Right lung (tissue), 10 donors: ENCODE measurements at places on chromosomes 3 and 15.

- DNase-seq, result no peak
Observed at GRCh38 chr15:36484038-36484778, 95.2 kb upstream of the CDIN1 start.

- DNase-seq, result no peak
Observed at GRCh38 chr3:2094941-2095340, 3.7 kb upstream of the CNTN4 start.

DNA sequence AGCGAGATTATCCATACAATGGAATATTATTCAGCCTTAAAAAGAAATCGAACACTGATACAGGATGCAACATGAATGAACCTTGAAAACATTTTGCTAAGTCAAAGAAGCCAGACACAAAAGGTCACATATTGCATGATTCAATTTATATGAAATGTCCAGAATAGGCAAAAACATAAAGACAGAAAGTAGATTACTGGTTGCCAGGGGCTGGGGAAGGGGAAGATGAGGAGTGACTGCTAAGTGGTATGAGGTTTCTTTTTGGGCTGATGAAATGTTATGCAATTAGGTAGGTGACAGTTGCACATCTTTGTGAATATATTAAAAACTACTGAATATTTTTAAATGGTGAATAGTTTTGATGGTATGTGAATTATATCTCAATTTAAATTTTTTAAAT, 38.3 kb downstream of the LRRFIP2 start:
- no peak for DNase-seq

DNA sequence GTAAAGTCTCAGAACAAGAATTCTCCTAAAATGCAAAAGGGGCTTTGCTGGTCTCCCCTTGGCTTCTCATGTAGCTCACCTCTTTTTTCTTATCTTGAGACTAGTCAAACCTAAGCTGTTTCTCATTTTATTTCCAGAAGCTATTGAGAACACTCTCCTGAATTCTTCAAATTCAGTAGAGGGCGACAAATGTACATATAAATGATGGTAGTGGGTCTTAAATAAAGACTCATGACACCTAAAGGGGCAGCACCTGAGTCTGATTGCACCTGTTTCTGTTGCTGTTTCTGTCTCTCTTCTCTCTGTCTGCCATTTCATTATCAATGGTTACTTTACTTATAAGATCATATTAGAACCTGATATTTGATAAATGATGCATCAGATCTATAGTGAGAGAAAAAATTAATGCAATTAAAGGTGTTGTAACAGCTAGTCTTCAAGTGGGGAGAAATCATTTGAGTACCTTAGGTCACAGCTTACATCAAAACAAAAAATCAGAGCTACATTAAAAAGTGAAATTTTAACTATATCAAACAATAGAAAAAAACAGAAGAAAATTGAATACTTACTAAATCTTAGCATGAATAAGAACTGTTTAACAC, 7.0 kb downstream of the ADIPOQ start:
- no peak for DNase-seq

DNA sequence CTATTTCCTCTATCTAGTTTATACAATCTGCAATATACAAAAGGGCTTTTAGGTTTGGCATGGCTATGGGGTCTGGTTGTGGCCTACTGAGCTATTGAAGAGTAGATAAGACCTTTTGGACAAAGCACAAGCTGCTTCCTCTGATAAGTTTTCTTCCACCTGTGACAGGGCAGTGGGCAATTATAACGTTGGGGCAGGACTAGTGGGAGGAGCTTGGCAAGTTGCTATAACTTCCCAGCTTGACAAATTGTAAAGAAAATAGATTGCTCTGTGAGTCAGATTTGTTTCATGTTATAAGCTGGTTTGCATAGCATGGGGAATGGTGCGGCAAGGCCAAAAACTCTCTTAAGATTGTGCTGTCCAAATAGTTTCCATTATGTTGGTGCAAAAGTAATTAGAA, 64.9 kb downstream of the SLC7A14 start:
- DNase-seq, result no peak

DNA sequence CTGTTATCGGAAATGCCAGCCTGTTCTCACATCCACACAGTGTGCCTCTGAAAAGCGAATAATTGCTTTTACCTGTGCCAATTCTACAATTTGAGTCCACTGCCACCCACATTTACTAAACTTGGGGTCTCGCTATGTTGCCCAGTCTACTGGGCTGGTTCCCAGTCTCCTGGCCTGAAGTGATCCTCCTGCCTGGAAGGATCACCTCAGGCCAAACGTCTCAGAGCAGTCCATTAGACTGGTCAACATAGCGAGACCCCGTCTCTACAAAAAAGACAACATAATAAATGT, 827 bp upstream of the INO80 start:
- DNase-seq, result no peak

DNA sequence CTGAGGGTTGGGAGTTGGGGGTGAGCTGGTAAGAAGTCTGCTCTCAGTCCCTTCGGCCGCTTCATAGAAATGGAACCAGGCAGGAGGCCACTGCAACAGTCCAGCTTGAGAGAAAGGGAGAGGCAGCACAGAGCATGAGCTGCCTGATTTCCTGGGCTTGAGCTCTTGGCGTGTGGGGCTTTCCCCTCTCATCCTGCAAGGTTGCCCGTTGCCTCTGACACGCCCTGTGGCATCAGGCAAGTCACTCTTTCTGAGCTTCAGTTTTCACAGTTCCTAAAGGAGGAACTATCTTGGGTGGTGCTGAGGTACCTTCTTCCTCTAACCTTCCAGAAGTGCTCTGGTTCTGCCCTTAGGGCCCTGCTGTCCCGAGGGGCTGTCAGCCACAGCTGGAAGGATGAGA, 4.9 kb downstream of the MESP2 start:
- DNase-seq, result no peak

- DNase-seq, result no peak
Observed at GRCh38 chr3:32897001-32897601, 54.3 kb upstream of the CCR4 start.

DNA sequence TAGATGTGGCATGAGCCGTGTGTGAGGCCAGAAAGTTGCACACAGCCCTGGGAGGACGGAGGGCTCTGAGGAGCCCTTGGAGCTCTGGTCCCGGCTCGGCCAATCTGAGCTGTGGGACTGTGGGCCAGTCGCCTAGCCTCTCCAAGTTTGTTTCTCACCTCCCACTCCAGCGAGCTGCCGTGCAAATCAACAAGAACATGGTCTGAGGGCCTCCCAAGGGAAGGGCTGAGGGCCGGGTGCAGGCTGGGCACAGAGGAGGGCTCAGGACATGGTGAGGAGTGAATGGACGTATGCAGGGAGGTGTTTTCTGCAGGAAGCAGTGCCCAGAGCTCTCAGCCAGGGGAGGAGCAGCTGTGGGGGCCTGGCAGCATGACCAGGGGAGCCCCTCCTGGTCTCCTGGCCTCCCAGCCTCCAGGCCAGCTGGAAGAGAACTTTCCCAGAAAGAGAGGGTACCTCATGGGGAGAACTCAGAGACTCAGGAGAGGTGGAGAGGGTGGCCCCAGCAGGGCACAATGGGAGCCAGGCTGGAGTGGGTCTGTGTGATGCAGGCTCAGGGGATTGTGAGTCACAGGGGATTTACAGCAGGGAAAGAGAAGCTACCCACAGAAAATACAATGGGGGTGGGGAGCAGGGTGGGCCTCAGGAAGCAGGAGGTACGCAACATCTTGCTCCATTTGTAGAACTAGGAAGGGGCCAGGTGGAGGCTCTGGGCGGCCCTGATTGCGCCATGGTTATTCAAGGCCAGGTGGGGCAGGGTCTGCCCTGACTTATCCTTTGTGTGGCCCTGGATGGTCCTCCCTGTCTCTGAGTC, 24.8 kb downstream of the PSTPIP1 start:
- no peak for DNase-seq

DNA sequence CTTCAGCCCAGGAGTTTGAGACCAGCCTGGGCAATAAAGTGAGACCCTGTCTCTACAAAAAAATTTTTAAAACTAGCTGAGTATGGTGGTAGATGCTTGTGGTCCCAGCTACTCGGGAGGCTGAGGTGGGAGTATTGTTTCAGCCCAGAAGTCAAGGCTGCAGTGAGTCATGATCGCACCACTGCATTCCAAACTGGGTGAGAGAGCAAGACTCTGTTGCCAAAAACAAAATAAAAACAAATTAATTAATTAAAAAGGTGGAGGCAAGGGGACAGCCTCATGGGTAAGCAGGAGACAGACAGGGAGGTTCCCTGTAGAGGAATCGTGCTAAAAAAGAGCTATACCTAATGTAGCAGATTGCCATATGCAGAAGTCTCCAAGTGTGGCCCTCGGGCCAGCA, 12.6 kb downstream of the HAPLN3 start:
- no peak for DNase-seq

- DNase-seq, result no peak
Observed at GRCh38 chr15:91816942-91817341, 36.6 kb upstream of the SLCO3A1 start.

DNA sequence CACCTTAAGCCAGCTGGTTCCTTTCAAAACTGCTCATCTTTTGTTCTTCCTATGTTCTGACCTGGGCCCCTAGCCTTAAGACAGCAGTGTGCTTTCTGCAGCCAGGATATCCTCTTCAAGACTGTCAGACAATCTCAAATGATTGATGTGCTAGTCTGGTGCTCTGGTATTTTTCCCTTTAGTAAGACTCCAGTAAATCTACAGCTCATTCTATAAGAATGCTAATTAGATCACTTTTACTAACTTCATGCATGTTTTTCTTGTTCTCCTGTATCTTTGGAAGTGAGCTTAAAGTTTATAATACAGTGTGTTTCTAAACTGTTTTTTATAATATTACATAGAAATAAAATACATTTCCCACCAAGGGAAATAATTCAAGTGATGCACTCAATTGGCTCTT, 220.9 kb upstream of the NANOGP8 start:
- DNase-seq, result no peak

DNA sequence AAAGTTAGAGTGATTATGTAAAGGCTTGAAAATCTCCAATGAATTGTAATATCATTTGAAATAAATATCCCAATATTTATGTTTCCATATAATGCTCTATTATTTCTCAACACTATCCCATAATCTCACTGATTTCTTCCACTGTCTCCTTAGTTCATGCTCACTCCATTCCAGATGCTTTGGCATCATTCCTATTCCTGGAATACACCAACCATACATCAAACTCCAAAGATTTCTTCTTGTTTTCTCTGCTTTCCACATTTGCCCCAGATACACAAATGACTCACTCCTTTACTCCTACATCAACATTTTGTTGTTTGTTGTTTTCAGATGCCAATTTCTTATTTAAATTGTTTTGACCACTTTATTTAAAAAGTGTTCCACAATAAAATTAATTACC, 1390.8 kb downstream of the ZPLD1 start:
- no peak for DNase-seq

GRCh38 chr15:93859176-93859575, 372.2 kb upstream of the MCTP2 start:
- DNase-seq, result no peak

DNA sequence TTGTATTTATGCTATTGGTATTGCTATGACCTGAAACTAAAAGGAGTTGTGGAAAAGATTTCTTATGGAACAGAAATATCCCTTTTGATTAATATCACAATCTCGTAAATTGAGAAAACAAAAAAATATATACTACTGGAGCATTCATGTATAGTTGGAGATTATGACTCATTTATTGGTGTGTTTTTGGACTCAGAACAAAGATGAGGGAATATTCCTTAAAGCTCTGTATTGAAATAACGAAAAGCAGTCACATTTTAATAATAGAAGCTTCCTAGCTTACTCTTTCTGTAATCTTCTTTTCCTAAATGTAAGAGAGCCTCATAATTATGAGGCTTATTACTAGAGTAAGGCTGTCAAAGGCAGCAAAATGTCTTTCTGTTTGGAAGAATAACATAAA, 14.3 kb downstream of the CTNNB1 start:
- no peak for DNase-seq

GRCh38 chr15:79967298-79968182, 3.5 kb downstream of the BCL2A1 start:
- no peak for DNase-seq

DNA sequence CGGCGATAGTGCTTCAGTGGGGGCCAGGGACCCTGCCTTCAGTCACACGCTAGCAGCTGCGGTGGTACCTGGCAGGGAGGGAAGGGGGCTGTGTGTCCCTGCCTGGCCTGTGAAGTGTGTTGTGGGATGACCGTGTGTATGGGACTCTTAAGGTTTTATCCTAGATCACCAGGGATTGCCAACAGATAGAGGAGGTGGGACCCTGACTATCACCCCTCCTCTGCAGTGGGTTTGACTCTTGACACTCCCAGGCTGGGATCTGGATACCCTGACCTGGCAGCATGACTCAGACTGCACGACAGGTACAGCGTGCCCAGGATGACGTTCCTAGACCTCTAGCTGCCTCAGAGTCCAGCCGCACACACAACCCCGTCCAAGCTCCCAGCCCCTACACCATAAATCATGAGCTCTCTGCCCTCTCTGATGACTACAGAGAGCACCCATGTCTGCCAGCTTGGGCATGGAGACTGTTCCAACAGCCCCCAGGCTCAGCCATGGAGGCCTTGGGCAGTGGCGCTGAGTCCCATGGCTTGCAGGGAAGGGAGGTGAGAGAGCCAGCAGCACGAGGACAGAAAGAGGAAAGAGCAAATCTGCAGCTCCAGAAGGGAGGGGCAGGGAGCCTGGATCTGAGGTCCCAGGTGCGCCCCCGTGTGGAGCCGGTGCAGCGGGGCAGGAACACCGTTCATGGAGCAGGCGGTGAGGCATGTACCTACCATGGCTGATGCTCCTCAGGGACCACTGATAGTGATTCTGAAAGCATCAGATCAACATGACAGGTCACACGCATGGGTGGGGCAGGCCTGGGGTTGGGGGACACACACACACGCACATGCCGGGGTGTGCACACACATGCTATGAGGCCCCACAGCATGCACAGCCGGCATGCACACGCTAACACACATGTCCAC, 71.0 kb downstream of the ADAMTS7 start:
- DNase-seq, result no peak

DNA sequence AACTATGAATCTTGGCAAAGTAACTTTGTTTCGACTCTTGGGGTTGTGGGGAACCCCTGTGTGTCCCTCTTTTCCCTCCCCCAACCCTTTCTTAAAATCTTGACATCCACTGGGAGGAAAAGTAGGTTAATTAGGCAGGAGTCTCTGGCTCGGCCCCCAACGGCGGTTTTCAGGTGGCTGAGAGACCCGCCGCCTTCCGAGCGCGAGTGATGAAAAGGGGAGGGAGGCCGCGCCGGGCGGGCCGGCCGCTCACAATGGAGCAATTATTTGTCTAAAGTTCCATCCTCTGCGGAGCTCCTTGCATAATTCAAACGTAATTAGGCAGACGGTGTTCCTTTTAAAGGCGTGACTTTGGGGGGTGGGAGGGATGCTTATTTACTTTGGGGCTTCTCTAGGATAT, 51.7 kb downstream of the ZIC4 start:
- no peak for DNase-seq

DNA sequence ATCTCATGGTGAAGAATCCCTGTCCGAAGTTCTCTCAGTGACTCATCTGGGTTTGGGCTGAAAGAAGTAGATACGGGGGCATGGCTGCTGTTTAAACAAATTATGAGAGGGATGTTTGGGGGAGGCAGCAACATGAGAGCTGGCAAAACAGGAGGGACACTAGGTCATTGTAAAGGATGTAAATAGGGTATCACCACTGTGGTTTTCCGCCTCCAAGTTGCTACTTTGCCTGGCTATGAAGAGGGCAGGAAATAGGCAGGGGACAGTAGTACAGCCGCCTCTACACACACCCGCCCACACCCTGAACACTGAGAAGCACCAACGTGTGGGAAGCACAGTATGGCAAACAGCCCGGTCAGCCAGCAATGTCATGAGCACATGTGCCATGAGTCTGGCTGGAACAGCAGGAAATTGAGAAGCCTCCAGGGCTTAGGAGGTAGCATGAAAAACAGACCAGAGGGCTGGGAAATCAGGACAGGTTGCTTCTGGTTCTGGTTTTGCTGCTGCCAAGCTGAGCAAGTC, 17.1 kb downstream of the HEXA start:
- no peak for DNase-seq
